ENCODE measurements at places on chromosomes 16 and 17. TPM values are rescaled to one million over a fixed set of nuclear protein-coding genes. Genes with fewer than 3 reads are reported as not detected.

The ZNF319 gene
- 11.3 TPM for total RNA-seq

DNA sequence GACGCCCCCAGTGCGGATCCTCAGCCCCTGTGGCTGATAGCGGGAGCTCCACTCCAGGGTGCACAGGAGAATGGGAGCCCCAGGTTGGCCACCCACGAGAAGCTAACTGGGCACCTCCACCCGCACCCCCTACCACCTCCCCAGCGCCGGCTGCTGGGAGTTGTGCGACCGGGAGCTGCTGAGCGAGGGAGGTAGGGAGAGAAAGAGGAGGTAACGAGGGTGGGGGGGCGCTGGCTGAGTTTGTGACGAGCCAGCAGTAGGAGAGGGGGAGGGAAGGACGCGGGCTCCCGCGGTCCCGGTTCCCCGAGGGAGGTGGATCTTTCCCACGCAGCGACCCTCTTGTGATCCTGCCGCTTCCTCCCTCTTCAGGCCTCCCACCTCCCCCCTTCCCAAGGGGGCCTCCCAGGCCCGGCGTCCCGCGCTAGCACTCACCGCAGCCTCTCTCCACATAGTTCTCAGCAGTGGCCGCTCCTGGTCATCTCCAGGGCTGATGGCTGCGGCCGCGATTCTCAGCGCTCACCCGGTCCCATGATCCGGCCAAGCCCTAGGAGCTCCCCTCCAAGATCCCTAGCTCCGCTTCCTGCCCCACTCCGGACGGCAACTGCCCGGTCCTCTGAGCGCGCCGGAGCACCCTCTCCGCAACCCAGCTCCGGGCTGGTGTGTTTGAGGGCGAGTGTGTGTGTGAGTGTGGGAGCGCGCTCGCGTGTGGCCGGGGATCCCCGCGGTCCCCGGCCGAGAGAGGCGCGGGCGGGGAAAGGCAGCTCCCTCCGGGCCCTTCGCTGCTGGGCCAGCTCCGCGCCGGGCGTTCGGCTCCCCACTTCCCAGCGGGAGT, at the start of gene GRIN2A:
TSS of gene GRIN2A (minus strand) at position 207 of the 832 bp plus-strand sequence. CDS start 2,017 bp downstream, outside the sequence.
- DNase-seq = no peak

DNA sequence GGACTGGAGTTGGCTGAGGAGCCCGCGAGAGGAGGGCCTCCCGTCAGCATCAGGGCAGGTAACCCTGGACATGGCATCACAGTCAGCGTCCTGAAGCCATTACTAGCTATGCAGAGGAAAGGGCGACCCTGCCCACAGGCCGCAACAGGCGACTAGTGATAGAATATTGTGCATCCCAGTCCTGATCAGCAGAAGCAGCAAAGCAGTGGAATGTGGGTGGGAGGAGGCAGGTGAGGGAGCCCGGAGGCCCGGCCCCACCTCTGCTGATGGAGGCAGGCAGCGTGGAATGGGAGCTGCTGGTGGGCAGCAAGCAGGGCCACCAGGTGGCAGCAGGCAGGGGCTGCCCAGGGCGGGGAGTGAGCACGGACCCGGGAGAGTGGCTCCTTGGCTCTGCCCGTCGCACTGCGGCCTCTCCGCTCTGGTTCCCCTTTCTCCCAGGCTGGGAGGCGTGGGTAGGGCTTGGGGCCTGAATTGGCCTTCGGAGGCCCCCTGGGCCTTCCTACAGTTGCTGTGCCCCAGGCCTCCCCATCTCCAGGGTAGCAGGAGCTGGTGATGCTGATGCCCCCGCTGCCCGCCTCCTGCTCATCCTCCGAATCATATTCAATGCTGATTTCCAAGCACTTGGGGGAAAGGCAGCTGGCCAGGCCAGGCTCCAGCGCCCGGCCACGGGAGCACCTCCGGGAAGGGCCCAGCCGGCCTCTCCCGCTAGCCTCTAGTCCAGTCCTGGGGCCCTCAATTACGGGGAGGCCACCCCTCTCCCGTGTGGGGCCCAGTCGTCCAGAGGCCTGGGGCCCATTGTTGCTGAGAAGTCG, 20.2 kb downstream of the TSPOAP1 start:
- no peak for DNase-seq

DNA sequence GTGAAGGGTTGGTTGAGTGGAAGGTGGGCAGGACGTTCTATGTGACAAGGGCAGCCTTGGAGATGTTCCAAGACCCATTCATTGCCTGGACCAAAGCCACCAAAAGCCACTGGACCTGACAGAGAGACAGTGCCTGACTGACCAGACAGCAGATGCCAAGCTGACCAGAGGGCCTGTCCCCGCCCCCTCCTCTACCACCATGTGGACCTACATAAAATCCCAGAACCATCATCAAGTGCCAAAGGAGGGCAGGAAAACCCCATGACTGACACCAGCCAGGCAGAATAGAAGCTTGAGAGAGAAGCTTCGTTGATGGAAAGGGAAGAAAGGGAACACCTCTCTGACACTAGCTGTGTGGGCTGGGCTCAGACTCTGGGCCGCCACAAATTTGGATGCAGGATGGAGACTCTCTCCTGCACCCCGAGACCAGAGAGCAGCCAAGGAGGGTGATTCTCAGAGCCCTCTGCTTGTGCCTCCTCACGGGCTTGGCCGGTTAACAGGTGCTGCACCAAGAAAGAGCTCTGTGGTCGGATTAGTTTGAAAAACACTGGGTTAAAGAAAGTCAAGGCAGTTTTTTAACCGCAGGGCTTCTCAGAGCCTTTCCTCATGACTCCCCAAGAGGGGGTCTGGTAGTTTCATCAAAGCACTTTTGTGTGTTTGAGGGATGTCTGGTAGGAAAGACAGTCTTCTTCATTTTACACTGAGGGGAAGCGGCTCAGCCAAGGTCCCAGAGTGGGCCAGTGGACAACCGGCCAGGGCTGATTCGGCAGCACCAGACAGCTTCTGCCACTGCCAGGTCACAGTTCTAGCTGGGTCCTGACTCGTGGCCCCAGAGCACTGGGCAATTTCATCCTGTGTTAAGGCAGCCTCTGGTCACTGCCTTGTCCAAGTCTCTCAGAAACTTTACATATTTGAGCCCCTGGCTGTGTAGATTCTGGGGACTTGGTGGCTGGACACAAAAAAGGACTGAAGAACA, 1.7 kb downstream of the TNFRSF13B start:
- DNase-seq = no peak

DNA sequence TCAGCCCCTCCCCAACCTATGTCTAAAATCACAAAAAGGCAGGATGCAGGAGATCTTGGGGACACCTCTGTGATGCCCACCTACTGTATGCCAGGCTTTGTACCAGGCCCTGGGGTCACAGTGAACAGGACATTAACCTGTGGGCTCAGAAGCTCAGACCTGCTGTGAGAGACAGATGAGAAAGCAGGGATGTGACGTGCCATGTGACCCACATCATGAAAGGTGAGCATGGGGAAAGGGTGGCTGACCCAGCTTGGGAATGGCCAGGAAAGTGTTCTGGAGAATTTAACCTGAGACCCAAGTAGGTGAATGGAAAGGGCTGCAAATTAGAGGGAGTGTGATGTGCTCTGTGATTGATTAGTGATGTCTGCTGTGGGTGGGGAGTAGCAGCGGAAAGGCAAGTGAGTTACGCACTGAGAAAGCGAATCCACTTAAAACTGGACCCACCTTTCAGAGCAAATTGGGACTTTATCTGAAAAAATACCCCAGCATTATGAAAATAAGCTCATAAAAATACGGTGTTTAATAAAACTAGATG, 132.2 kb downstream of the IRF8 start:
- DNase-seq = no peak

- DNase-seq = no peak
These were observed 261.9 kb upstream of the FOXF1 start for GRCh38 chr16:86248310-86248905.

- no peak for DNase-seq
These were observed 8.3 kb upstream of the RBFOX3 start for GRCh38 chr17:79619196-79619595.

Measured in glomerular endothelial cell (primary cell).